ENCODE measurements at places on chromosomes 3 and 15.

DNA sequence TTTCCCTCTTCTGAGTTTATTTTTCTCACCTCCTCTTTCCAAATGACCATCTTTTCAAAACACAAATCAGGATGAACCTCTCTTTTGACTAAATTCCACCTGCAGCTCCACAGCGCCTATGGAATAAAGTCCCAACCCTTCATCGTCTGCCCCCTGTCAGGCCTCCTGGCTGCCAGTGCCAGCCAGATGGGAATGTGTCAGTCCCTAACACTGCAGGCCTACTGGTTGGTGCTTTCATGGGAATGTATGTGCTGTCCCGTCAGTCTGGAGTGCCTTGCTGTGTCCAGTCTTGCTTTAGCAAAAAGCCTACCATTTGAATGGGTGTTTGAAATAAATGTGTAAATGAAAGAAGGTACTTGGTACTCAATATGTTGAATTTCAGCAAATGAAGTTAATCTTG, 310.1 kb downstream of the THSD4 start:
- DNase-seq: no peak

DNA sequence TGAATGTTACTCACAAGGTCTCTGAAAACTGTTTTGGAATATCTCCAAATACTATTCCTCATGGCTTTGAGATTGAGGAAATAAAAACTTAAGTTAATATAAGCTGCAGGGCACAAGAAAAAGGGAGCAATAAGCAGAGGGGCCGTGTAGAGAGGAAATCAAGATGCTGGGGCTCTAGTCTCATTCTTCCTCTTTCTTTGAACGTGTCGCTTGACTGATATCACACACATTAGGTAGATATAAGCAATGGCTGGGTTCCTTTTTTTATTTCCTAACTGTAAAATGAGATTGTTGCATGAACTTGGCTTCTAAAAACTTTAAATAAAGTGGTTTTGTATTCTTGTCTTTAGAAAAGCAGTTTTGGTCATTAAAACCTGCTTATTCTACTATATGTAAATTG, 326.7 kb upstream of the ROPN1 start:
- DNase-seq: no peak

GRCh38 chr15:42999201-42999779, 78.7 kb upstream of the TTBK2 start:
- DNase-seq: no peak

DNA sequence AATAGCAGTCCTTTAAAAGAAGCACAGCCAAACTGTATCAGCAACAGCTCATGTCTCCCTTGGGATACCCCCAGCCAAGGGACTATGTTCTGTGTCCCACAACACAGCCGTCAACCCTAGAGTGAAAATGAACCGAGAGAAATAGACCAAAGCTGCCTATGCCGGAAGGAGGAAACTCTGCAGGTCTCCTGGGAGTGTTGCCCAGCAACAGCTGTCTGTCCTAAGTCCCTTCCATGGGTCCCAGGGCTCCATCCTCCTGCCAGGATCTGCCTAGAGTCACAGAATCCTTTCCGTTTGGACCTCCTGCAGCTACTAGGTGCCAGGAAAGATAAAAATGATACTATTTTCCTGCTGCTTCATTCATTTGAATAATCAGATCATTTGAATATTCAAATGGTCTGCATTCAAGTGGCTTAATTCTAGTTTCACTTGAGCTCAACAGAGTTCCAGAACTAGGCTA, 53.1 kb downstream of the TRANK1 start:
- DNase-seq: no peak

DNA sequence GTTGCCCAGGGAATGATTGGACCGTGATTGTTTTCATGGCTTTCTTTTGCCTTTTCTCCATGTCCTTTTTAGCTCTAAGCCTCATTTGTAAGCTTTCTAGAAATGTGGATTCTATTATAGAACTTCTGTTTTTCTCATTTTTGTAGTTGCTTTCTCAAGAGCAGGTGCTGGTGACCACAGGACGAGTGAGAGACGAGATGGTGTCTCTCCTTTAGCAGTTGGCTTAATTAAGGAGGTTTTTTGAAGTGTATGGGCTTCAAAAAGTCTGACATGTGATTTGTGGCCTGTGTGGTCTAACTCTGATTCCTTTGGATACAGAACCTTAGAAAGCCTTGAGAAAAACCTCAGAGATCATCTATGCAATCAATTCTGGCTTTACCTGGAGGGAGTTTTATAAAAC, 292.8 kb downstream of the LPP start:
- no peak for DNase-seq

GRCh38 chr3:177729956-177730681, 532.8 kb upstream of the TBL1XR1 start:
- DNase-seq: no peak

- no peak for DNase-seq
Observed at GRCh38 chr3:157023226-157023625, 136.7 kb downstream of the CCNL1 start.

GRCh38 chr3:138824114-138824506, 10.6 kb downstream of the PIK3CB start:
- no peak for DNase-seq

DNA sequence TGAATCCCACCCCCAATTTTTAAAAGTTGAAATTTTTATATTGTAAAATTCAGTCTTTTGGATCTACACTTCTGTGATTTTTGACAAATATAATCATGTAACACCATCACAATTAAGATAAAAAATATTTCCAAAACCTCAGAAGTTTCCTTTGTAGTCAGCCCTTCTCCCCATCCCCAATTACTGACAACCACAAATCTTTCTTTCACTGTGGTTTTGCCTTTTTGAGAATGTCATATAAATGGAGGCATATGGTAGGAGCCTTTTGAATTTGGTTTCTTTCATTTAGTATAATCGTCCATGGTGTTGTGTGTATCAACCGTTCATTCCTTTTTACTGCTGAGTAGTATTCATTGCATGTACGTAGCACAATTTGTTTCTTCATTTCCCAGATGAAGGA, 7.9 kb upstream of the CILP start:
- DNase-seq: no peak

DNA sequence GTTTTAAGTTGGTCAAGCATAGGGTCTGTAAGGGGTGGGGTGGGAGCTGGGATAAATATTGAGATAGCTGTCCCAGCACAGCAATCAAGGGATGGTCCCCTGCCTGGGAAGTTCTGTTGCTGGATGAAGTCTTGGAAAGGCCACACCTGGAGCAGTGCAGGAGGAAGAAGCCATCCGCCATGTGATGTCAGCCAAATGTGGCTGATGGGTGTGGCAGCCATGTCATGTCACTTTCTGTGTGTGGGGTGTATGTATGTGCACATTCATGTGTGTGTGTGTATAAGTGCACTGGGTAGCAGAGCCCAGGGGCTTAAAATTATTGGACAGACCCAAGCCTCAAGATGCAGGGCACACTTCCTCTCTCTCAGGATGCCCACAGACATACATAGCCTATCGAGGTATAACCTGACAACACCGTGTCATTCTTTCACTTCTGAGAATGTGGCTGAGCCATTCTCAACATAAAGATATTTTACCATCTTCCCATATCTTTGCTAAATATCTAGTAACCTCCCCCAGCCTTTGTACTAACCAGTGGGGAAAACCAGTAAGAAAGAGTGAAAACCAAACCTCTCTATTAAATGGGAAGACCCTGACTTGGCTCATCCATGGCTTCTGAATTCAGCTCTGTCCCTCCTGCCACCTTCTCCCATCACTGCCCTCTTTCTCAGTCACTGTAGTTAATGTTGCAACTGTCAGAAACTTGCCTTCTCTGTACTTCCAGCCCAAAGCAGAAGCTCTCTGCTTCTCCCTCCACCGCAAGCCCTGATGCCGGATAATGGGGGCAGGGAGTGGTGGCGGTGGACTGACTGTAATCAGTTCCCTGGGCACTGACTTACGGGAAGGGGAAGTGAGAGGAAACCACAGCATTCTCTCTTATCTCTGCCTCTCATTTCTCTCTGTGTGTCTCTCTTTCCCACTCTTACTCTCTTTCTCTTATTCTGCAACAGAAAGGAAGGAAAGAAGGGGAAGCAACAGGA, 11.2 kb downstream of the TNFSF10 start:
- DNase-seq: no peak

DNA sequence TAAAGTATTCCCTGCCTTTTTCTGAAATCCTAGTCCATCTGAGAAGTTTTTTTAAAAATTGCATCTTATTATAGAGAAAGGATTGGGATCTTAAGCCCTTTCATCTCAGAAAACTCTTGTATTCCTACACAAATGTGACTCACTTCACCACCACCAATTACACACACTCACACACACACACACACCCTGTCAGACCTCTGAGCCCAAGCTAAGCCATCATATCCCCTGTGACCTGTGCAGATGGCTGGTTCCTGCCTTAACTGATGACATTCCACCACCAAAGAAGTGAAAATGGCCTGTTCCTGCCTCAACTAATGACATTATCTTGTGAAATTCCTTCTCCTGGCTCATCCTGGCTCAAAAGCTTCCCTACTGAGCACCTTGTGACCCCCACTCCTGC, 1181.9 kb downstream of the ROBO2 start:
- no peak for DNase-seq

GRCh38 chr3:143103652-143104051, 15.9 kb upstream of the CHST2 start:
- no peak for DNase-seq

DNA sequence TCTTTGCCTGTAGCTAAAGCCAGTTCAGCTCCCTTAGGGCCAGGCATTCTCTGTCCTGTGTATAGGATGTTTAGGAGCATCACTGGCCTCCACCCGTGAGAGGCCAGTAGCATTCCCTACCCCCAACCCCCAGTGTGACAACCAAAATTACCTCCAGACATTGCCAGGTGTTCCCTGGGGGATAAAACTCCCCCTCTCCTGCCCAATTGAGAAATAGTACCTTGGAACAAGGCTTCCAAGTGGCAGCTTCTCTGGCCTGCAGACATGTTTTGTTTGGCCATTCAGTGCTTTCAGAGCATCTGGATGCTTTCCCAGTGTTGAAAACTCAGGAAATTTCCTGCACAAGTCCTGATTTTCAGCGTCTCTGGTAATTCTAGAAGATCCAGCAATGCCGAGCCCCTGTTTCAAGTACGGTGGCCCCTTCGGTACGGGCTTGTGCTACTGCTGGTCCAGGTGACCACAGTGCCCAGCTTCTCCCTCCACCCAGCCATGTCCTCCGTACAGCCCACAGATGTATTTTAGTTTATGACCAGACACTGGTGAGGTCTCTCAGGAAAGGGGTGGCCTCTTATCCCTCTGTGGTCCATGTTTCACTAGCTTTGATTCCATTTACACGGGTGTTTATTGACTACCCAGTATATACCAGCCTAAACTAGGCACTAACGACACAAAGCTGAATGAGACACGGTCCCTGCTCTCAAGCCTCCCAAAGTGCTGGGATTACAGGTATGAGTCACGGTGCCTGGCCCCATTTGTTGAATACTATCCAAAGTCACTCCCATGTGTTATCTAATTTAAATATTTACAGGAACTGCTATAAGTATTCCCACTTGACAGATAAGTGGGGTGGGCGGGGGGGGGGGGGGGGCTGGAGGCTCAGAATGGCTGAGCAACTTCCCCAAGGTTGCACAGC, 125.4 kb upstream of the RAD18 start:
- DNase-seq: no peak

DNA sequence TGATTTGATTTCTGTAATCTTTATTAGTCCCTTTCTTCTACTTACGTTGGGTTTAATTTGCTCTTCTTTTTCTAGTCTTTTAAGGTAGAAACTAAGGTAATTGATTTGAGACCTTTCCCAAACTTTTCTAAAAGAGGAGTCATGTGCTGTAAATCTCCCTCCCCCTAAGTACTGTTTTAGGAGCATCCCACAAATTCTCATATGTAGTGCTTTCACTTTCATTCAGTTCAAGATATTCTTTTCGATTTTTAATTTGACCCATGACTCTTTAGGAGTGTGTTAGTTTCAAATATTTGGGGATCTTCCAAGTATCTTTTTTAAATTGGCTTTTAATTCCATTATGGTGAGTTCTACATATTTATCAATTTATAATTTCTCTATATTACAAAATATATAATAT, 241.8 kb downstream of the CTNNB1 start:
- DNase-seq: no peak

- DNase-seq: peak; percentile 58
Observed at GRCh38 chr3:71366988-71367604, 216.4 kb downstream of the FOXP1 start.

DNA sequence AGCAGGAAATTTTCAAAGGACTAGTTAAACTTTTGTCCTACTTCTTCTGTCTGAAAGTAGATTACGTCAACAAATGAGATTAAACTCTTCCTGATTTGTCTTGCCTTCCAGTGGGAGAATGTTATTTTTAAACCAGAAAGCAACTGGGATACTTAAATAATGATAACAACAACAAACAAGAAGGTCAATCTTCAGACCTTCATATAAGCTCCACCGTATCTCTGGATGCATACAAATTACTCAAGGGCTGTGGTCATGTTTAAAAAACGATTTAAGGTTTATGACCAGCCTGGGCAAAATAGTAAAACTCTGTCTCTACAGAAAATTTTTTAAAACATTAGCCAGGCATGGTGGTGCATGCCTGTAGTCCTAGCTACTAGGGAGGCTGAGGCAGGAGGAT, 145.3 kb upstream of the NPHP3 start:
- DNase-seq: no peak

- no peak for DNase-seq
Observed at GRCh38 chr3:45555086-45555591, 39.4 kb upstream of the LIMD1 start.

DNA sequence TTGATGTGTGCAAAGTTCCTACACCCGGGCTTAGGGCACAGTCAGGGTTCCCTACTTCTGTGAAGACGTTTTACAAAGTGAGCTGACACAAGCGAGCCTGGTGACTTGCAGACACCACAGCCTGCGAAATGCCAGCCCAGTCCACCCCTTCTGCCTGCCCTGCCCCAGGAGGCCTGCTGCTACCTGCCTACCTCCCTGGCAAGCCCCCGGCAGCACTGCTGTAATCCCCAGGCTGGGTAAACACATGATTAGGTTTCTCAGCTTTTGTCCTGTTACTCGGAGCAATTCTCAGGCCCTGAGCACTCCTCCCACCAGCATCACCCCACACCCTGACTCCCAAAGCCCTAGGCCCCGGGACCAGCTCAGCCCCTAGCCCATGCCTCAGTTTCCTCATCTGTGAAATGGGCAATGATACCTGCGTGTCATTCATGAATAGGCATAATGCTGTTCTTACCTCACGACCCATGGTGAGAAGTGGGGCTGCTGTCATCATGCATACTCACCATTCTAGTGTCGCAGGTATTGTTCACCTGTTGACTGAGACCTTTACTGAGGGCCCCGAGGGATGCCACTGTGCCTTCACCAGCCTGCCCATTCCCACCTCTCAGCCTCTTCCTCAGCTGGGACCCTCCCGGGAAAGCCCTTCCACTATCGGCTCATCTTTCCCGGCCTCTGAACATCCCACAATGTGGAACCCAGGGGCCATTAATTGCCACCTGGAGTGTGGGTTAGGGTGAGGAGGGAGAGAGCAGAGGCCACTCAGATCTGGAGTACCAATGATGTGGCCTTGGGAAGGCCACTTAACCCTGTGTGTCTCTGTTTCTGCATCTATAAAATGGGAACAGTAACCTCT, 31.5 kb upstream of the SLC6A6 start:
- no peak for DNase-seq

- peak; percentile 67 for DNase-seq
Observed at GRCh38 chr15:40746916-40747418, 8.1 kb downstream of the RMDN3 start.
